ENCODE measurements at places on chromosomes 2 and 18. TPM values are rescaled to one million over a fixed set of nuclear protein-coding genes. Genes with fewer than 3 reads are reported as not detected.

DNA sequence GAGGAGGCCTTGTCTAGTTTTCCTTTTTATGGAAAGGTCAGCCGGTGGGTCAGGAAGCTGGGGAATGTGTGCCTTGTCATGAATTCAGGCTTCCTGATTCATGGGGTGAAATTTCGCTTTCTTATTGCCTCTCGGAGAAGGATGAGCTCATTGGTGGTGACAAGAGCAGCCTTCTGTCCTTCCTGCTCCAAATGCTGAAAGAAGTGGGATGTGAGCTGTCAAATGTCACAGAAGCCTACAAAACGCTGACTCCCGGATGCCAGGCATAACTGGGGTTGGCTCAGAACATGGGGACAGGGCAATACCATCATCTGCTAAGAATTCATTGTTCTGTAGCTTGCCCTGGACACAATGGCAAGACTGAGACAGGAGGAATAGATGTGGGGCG lies 55.8 kb upstream of the FAM136A start:
- no peak for DNase-seq

DNA sequence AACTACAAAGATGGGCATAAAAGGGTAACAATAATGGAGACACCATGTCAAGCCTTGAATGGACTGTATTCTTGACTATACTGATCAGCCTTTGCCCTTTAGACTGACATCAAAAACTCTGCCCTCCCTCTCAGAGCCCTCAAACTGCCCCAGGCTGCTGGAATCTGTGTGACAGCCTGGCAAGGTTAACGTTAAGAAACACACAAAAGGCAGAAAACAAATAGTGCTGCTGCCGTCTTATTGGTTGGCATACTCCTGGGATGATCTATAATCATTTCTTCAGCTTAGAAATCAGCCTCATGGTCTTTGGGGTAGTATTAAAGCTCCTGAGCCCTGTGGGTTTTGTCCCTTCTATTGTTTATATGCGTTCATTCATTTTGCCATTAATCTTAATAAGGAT lies 338.0 kb downstream of the DCC start:
- DNase-seq = no peak

GRCh38 chr2:175690113-175690837 lies 311.8 kb downstream of the LNPK start:
- peak; percentile 9 for DNase-seq

The ITGB6 gene
- not detected for total RNA-seq

Measured in activated naive CD4-positive, alpha-beta T cell treated with anti-CD3 and anti-CD28 coated beads, Interleukin-2, amount 50 U/mL, for 72 hours (primary cell).